ENCODE measurements at places on chromosomes 6 and 20.

GRCh38 chr6:3297006-3297405, 38.3 kb downstream of the PSMG4 start:
- DNase-seq: no peak

GRCh38 chr20:30485331-30486102, 771.9 kb upstream of the DEFB115 start:
- DNase-seq: no peak

GRCh38 chr6:93105907-93106306, 313.5 kb downstream of the EPHA7 start:
- no peak for DNase-seq

DNA sequence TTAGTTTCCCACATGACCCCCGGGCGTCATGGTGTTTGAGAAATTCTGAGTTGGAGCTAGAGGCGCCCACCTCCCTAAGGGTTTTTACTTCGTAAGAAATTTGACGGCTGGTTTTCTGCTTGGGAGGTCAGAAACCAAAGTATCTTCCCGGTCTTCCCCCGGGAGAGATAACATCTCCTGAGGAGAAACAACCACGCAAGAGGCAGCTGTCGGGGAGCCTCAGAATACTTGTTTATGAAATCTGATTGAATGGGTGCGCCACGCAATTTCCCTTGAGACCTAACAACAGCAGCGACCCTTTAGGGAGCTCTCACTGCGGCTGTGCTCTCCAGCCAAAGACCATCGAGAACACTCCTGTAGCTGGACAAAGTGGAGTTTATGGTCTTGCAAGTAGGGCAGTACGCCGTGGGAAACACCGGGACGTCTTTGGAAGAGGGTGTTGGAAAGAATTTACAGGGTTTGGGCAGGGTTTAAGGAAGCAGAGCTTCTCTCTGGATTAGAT, 608 bp upstream of the EIF2S2 start:
- DNase-seq: peak; percentile 33

GRCh38 chr20:13744352-13744751, 40.4 kb downstream of the ESF1 start:
- DNase-seq: no peak

DNA sequence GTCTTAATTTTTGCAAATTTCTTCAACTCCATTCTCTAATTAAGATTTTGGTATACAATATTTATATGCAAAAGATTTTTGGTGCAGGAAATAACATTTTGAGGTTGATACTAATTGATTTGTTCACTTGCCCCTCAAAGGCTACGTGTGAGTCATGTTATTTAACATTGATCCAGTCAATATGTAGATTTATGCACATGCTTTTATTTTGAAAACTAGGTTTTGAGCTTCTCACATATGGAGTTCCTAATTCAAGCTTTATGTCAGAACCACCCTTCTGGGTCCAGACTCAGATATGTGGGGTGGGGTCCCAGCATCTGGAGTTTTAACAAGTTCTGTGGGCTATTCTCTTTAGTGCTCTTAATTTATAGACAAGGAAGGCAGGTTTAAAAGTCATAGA, 13.8 kb downstream of the UTRN start:
- no peak for DNase-seq

DNA sequence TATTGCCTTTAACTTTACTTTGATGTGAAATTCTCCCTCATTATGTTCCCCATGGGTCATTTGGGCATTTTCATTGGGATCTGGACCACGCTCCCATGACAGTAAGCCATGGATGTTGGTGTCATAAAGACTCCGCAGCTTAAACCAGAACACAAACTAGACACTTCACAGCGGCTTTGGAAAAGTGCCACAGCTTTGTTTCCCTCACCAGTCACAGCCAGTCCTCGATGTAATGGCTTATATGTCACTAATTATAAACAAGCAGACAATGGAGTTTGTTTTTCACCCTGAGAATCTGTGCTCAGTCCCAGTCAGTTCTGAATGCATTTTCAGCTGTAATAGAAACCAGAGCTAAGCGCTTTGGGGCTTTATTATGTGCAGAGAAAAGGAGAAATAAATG, 23.2 kb upstream of the DAAM2 start:
- no peak for DNase-seq

DNA sequence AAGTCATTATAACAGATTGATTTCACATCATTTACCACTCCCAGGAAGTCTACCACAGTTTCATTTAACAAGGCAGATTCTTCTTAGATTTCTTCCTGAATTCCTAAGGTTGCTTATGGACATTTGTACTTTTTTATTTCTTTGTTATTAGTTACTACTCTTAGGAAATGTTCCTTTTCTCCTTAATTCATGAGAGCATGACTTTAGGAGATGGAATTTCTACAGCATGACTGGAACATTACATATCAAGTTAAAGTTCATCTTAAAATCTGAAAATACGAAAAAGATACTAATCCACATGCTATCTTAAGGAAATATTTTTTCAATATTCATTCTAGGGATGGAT, 22.3 kb downstream of the CNKSR3 start:
- DNase-seq: no peak

DNA sequence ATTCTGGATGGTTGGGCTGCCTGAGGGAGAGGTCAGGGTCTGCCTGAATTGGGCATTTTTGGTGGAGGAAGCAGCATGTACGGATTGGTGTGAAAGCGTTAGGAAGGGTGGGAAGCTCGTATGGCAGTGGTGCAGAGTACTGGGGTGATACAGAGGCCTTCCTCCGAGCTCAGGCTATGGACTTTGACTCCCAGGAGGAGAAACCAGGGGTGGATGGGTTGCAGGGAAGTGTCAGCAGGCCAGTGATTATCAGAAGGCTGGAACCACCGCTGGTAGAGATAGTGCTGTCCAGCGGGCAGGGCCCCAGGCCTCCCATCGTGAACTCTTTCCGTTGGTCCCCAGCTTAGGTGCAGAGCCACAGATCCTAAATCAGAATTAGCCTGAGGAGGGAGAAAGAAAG, 5.3 kb downstream of the WFDC5 start:
- DNase-seq: no peak

DNA sequence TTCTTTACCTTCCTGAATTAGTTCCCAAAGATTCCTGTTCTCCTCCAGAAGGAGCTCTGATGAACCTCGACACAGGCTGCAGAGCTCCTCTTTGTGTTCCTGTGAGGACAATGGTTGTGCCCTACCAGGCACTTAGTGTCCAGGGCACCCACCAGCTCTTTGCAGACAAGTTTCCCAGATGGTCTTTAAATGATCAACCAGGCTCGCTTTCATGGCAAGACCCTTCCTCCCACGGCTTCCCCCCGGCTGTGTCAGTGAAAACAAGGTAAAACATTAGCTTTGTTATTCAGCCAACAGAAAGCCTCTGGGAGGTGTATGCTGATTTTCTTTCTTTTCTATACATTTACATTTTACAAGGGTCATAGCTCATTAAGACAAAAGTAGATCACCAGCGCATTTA, 32.3 kb upstream of the CNKSR3 start:
- no peak for DNase-seq

GRCh38 chr6:73156793-73157767, 68.2 kb downstream of the KHDC1L start:
- no peak for DNase-seq

DNA sequence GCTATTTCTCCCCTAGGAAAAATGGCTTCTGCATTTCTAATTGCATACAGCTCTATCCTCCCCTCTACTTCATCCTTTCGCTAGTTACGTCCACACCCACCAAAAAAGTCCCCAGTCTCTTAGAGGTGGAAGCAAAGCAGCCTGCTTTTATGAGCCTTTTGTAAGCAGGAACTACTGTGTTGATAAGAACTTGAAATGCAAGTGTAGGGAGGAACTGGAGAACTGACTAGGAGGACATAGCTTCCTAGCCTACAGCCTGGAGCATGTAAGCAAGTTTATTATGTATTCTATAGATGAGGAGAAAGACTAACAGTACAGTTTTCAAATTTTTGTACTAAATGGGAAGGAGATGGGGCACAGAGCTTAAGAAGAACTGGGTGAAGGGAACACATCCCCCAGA, 10.3 kb downstream of the ARHGAP18 start:
- DNase-seq: no peak

DNA sequence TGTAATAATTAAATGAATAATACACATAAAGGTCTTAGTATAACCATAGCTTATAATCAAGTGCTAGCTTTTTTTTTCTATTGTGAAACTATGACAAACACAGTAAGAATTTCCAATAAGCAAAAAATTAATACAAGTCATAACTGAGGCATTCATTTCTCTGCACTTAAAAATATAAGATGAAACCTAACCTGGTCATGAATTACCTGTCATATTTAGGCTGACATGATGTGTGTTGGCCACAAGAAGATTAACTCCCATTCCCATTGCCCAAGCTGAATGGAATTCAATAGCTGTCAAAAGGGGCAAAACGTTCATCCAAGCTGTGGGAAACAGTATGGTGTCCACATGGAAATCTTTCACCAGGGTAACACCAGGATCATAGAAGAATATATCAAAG, 5.4 kb downstream of the VNN2 start:
- DNase-seq: no peak

- DNase-seq: no peak
These were observed 22.5 kb downstream of the CUL9 start for GRCh38 chr6:43204271-43205105.

GRCh38 chr6:140043357-140043756, 668.9 kb upstream of the CITED2 start:
- no peak for DNase-seq

- DNase-seq: no peak
These were observed 31.1 kb downstream of the VTA1 start for GRCh38 chr6:142178129-142178528.

DNA sequence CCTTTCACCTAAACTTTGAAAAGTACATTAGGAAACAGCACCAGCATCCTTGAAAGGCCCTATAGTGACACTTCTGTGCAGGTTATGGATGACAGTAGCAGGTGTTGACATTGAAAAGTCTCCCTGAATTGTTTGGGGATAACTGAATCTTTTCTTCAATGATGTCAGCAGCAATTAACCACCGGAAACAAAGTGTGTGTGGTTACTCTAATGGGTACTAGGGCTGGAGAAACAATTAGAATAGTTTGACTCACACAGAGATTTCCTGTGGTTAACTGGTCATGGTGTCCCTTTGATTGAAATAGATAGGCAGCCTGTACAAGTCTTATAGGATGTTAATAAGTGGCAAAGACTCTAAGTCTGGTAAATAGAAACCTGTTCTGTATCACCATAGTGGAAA, 189.1 kb downstream of the TBX18 start:
- DNase-seq: no peak

DNA sequence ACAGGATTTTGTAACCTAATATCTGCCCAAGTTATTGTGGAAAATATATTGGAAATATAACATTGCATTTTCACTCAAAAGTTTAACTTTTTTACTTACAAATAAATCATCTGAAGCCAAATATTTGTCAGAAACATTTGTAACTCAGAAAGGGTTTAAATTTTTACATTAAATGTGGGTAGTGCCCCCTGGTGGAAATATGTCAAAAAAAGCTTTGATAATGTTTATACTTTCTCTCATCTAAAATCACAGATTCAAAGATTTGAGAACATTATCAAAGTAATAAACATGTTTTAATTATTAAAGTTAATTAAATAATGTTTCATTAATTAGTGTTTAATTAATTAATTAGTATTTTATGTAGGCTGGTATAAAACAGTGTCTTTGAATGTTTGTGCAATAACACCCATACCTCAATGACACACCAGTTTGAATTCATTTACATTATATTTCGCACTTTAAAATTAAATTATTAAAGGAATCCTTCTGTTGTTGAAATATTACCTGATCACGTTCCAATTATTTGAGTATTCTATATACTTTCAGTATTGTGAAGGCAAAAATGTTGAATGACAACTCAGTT, 320.1 kb upstream of the FKBP1C start:
- DNase-seq: no peak

GRCh38 chr6:45305546-45305945, 22.6 kb upstream of the RUNX2 start:
- DNase-seq: no peak

DNA sequence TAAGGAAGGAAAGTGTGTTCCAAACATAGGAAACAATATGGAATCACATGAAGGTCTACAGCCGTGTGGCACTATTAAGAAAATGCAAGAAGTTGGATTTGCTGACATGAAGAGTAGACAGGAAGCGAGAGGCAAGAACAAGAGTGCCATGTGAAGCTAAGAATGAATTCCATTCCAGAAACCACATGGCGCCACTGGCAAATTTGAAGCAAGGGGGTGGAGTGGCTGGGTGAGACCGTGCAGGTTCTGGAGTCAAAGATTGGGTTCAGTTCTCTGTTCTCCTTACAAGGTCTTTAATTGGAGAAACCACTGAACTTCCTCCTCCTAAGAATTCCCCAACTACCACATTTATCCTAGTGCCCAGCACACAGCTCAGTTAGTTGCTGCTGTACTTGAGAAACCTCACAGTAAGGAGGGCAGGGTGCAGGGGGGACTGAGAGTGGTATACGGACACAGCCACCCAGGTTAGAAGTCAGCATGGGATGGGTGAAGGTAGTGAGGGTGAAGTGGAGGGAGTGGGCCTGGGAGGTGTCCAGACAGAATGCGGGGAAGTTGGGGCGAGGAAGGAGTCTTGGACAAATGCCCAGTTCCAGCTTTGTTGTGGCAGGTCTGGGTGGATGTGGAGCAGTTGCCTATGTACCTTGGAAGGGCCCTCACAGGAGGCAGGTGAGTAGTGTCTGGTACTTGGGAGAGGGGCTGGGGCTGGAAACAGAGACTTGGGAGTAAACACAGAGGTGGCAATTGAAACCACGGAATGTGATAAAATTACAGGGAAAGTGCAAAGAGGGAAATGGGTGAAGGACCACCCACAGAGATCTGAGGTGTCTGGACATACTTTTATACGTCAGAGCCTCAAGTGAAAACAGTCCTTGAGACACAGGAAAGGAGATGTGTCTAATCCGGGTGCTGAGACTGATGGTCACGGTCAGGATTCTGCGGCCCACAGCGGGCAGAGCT, 14.3 kb downstream of the LYRM4 start:
- DNase-seq: no peak

- DNase-seq: no peak
These were observed 24.7 kb upstream of the LRFN2 start for GRCh38 chr6:40611912-40612311.

DNA sequence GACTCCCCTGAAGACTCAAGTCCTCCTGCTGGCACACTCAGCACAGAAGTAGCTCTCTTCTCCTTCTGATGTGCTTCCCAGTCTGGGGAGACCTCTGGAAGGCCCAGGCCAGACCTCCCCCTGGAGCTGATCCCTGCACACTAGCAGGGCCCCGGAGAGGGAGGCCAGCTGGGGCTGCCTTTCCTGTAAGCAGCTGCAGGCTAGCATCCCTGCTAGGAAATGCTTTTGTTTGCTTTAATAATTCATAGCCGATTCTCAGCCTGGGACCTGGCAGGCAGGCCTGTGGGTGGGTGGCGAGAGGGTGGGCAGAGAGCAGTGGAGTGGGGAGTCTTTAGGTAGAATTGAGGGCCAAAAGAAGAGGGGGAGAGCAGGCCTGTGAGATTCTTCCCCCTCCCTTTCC, 5.2 kb downstream of the EBF4 start:
- DNase-seq: no peak

- no peak for DNase-seq
These were observed 111.9 kb downstream of the FRK start for GRCh38 chr6:115948751-115949150.

DNA sequence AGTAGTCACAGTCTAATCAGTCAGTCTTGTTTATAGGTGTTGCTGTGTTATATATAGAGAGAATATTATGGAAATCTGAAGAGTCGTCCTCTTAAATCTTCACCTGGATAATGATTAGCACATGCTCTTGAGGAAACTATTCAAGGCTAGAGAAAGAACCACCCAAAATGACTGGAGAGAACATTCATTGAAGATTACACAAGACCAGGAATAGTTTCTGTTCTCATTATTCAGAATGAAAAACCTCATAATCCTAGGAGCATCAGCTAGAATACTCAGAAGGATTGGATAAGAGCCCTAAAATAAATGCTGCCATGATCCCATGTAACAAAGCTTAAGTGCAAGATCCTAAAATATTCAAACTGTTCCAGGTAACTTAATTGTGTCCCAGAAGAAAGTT, 278.2 kb upstream of the PREP start:
- no peak for DNase-seq
